ENCODE measurements at places on chromosomes 13 and 19.
A peak's percentile ranks its signal among the peaks of the same experiment; 100 is the strongest.

- no peak for DNase-seq
Measured at GRCh38 chr19:31574251-31574973, 225.2 kb upstream of the TSHZ3 start.

DNA sequence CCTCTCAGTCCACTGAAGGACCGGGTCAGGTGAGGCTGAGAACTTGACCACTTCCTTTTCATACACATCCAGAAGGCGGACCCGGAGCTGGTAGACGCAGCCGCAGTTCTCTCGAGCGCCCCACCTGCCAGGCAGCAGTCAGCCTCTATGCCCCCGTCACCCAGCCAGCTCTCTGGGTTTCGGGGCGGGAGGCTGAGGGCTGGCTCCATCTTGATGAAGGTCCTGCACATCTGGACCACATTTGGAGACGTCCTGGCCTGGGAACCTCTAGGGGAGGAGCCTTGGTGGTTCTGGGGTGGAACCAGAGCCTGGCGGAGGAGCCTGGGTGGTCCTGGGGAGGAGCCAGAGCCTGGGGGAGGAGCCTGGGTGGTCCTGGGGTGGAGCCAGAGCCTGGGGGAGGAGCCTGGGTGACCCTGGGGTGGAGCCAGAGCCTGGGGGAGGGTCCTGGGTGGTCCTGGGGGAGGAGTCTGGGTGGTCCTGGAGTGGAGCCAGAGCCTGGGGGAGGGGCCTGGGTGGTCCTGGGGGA is 14.3 kb downstream of the MRPS12 start:
- no peak for DNase-seq

DNA sequence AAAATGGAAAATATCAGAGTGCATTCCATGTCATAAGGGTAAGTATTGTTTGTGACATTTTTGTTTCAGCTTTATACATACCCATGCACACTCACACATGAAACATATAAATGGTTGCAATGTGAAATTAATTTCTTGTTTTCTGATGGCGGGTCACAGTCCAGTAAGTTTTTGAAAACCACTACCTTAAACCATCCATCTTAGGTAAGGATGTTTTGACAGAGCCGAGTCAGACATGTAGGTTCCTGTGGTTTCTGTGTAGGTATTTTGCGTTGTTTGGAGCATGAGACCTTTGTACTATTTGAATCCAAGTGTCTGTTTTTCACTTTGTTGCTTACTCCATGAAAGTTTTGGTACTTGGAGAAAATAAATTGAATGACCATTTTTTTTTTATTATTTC is 121.7 kb downstream of the B3GLCT start:
- no peak for DNase-seq

GRCh38 chr13:66033924-66034323 is 1196.2 kb downstream of the PCDH9 start:
- DNase-seq: no peak

- DNase-seq: no peak
Measured at GRCh38 chr13:49858178-49858856, 65.8 kb upstream of the KPNA3 start.

GRCh38 chr13:94703271-94703670 is 9.1 kb downstream of the SOX21 start:
- no peak for DNase-seq

DNA sequence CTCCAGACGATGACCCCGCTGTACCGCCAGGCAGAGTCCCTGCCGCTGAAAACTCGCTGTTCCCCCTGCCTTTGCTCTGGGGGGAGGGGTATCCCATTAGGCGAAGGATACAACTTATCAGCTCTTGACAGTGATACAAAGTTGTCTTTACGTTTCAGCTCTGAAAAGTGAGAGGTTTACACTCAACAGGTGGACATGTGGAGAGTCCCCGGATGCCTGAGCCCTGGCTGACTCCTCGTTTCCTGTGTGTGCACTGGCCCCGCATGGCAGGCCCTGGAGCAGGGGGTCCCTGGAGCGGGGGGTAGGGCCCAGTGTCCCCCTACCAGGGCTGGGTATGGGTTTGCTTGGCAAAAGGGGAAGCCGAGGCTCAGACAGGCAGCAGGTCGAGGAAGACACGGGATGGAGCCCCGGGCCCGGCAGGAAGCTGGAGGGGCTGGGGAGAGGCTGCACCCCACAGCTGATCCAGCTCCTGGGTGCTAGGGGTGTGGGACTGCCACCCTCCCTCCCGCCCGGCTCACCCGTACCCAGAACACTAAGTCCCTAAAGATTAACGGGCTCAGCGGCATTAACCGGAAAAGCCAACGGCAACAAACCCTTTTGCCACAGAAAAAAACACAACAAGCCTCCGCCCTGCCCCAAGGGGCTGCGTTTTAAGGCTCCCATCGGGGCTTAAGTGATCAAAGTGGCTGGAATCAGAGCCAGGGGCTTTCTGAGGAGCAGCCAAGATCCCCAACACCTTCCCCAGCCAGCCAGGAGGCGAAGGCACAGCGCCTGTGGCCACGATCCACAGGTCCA is 5.6 kb downstream of the TCF3 start:
- DNase-seq: no peak

- no peak for DNase-seq
Measured at GRCh38 chr19:56133858-56134653, 7.0 kb upstream of the ZNF444 start.

- DNase-seq: no peak
Measured at GRCh38 chr13:110645750-110646149, 30.4 kb downstream of the NAXD start.

GRCh38 chr19:2819540-2820111 is at the start of gene ZNF554:
TSS of gene ZNF554 (plus strand) at chr19:2819868. CDS start at chr19:2820072, 204 bp downstream.
- peak; percentile 91 for DNase-seq

- DNase-seq: no peak
Measured at GRCh38 chr13:42022796-42023493, 25.5 kb upstream of the DGKH start.

DNA sequence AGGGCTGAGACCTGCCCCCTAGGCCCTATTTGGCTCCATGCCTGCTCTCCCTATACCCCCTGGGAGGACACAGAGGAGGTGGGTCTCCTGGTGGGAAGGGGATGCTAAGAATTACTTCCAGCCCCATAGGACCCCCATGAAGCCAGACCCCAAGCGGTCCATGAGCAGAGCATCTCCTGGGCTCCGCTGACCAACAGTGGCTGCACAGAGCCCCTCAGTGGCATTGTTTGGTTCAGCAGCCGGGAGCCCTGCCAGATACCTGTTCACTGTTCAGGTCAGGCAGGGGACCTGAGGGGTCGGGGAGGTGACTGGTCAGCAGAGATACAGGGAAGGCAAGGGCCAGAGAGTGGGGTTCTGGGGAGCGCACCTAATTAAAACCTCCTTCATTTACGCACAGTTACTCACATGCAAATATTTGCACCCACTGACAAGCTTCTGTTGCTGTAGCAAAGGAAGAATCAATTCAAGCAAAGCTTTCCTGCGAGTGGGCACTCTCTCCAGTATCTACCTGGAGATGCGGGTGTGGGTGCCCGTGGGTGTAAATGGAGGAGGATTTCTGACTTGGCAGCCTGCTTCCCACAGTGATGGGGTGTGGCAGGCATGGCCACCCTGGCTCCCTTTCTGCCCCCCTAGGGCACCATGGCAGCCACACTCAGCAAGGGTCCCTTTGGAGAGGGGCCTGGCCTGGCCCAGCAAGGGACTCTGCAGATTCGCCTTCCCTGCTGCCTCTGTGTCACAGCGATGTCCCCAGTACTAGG is 83.5 kb downstream of the CHST8 start:
- DNase-seq: no peak

- no peak for DNase-seq
Measured at GRCh38 chr19:2194513-2195078, 30.9 kb downstream of the DOT1L start.

DNA sequence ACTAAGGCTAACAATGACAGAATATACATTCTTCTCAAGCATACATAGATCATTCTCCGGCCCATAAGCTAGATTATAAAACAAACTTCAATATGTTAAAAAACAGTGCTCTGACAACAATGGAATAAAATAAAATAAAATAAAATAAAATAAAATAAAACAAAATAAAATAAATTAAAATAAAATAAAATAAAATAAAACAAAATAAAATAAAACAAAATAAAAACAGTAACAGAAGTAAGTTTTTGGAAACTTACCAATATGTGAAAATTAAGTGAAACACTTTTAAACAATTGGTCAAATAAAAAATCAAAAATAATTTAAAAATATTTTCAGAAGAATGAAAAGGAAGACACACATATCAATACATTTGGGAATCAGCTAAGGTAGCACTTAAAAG is 1785.8 kb upstream of the PCDH20 start:
- DNase-seq: no peak

GRCh38 chr13:48892688-48893075 is 83.0 kb upstream of the FNDC3A start:
- no peak for DNase-seq
